Anterior cingulate cortex (tissue), 58 donors: ENCODE measurements at places on chromosomes 7 and 10.

DNA sequence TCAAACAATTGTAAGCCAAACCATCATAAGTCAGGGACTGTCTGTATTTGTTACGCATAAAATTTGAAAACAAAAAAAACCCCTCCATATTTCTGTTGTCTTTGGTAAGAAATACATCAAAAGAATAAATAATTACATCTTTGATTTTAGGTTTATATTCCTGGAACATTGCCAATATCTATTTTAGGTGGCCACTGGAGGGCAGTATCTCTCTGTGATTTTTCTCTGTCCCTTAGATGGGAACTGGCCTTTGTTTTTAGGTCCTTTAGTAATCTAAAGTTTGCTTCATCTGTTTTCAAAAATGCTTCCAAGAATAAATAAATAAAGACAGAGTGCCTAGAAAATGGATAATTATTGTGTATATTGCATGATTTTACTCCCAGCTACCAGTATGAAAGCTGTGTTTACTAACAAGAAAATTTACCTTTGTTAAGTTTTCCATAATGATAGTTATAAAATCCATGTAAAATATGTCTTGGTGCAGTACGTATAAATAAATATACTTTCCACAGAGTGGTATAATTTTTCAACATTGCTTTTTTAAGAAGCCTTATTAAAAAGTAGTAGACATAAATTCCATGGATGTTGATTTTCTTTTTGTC is 64.2 kb downstream of the PHYHIPL start:
- no peak for DNase-seq

- DNase-seq, result no peak
Observed at GRCh38 chr10:122461729-122462532, 578 bp downstream of the HTRA1 start.

DNA sequence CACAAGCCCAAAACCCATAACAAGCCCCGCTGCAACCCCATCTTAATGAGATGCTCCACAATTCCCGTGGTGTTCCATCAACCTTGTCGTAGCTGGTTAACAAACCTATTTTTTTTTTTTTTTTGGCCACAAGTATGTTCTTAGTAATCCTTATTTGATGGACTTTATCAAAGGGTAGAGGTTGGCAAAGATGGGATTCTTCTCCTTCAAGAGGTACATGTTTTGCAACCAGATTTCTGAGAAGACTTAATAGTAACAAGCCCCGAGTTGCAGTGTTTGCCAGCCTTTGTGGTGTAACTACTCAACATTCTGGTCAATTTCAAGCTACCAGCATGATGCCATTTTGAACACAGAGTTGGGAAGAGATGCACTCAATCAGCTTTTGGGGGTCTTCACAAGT is 181.7 kb downstream of the NRP1 start:
- DNase-seq, result no peak

DNA sequence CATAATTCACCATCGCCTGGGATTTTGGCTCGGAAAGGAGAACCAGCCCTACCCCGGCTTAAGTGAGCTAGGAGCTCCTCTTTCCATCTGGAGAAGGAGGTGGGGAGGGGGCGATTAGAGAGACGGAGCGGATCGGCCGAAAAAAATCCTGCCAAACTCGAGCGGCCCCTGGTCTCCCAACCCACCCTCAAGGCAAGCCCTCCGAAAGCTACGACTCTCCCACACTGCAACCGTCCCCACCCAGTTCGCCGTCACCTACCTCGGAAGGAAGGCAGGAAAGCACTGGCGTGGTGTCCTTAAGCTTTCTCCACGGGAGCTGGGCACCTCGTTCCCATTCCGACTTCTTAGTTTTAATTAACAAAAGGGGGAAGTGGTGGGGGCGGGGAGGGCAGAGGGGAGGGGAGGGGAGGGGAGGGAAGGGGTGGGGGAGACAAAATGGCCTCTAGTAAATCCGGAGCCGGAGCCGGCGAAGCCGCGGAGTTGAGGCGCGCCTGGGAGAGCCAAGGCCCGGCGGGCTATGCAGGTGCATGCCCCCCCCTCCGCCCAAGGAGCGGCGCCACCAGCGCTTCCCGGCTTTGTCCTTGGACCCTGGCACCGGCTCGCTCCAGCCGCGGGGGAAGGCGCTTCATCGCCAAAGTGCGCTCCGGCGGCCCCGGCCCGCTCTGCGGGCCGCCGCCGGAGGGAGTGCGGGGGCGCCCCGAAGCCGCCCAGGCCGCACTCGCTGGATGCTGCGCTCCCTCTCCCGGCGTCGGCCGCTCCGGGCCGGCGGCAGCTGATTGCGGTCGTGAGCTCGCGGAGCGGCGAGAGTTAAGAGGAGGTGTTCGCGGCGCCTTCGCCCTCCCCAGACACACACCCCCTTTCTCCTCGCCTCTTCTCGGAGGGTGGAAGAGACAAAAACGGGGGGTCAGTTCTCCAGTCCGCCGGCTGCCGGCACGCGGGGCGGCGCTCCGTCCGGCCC is at the start of gene LRRC4:
LRRC4 (minus strand) TSS at position 784 of the 958 bp plus-strand sequence. CDS start 797 bp downstream, outside the sequence.
- no peak for DNase-seq

GRCh38 chr10:50324680-50325393 is 73.5 kb upstream of the ASAH2 start:
- DNase-seq, result no peak

DNA sequence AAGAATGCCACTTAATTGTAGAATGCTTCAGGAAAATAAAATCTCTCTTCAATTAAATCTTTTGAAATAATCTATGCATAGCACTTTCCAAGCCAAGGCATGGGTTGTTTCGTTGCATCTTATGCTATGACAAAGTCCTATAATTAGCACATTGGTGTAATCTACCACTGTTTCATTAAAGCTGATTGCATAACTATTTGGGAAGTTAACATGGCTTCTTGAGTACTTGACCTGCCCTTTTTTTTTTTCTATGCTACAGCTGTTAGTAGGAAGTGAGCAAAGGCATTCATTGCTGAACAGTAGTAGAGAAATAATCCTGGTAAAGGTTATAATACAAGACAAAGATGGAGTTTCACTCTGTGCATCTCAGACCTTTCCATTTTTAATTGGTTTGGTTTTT is 557.2 kb upstream of the CELF2 start:
- no peak for DNase-seq

GRCh38 chr10:86506499-86506898 is 15.1 kb downstream of the WAPL start:
- no peak for DNase-seq

GRCh38 chr7:106858618-106859532 is 6.2 kb upstream of the PIK3CG start:
- DNase-seq, result no peak

GRCh38 chr7:159083001-159083697 is 61.5 kb downstream of the VIPR2 start:
- DNase-seq, result no peak
